ENCODE measurements at places on chromosomes 1 and 21. TPM values are rescaled to one million over a fixed set of nuclear protein-coding genes. Genes with fewer than 3 reads are reported as not detected.

DNA sequence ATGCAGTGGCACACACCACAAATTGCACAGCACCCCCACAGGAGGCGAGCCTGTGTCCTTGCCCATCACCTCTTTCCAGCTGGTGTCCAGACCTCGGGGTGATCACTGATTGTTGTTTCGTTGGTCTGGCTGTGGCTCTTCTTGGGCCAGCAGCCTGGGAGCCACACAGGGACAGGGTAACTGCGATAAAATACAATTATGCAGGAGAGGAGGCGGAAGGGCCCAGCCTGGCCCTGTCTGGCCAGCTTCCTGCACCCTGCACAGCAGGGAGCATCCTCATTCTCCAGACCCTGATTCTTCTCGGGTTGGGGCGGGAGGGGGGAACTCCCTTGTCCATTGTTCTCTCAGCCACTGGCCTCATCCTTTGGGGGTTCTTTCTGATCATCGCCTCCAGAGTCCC is 83.6 kb downstream of the ADARB1 start:
- DNase-seq, result no peak

DNA sequence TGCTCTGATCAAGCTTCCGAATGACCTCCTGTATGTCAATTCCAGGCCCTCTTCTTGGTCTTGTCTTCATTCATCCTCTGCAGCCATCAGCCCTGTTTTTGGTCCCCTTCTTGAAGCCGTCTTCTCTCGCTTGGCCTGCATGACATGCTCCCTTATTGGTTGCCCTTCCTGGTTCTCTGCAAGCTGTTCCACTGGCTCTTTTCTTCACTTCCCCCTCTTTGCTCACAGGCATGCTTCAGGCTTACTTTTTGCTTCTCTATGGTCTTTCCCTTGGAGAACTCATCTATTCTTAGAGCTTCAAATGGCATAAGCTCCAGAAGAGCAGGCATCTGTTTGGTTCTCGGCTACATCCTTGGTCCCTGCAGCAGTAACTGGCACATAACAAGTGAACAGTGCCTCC is 38.8 kb downstream of the PDPN start:
- no peak for DNase-seq

Gene PLA2G2F
- total RNA-seq, result not detected

GRCh38 chr1:11594222-11594621 is 60.0 kb downstream of the FBXO2 start:
- DNase-seq, result peak; percentile 2

GRCh38 chr21:26025536-26026512 is 144.7 kb downstream of the APP start:
- DNase-seq, result no peak

Gene ADAMTSL4
- total RNA-seq, result 0.56 TPM

DNA sequence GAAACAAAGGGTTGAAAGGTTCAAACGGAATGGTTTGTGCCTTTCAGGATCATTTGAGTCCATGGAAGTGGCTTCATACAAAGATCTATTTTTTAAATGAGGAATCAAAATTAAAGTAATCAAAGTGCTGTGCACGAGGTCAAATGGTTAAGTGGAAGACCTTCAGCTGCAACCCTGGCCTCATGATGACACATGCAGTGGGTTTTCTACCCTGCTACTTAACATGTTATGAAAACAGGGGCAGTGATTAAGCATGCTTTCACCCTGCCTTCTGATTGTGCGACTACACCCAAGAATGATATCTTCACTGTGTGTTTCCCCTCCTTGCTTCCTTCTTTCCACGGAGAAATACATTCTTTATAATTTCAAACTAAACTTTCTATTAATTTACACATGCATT is 604.2 kb downstream of the LRRIQ3 start:
- DNase-seq, result no peak

Gene ENAH
- total RNA-seq, result 86.9 TPM

Gene GPR153
- 1.8 TPM for total RNA-seq

DNA sequence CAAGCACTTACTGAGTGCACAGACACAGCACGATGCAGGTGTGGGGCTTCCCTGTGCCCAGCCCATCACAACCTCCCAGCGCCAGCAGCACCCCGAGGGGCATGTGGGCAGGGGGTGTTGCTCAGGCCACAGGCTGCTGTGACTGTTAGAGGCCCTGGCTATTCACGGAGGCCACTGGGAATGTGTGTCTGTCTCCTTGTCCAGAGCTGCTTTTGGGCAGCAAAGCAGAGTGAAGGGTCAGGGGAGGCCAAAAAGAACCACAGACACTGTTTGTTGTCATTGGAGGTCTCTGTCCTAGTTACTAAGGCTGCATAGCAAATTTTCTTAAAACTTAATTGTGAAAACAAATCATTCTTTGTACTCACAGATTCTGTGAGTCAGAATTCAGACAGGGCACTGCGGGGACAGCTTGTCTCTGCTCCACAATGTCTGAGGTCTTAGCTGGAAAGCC is 49.6 kb downstream of the TNFRSF8 start:
- DNase-seq, result peak; percentile 51

DNA sequence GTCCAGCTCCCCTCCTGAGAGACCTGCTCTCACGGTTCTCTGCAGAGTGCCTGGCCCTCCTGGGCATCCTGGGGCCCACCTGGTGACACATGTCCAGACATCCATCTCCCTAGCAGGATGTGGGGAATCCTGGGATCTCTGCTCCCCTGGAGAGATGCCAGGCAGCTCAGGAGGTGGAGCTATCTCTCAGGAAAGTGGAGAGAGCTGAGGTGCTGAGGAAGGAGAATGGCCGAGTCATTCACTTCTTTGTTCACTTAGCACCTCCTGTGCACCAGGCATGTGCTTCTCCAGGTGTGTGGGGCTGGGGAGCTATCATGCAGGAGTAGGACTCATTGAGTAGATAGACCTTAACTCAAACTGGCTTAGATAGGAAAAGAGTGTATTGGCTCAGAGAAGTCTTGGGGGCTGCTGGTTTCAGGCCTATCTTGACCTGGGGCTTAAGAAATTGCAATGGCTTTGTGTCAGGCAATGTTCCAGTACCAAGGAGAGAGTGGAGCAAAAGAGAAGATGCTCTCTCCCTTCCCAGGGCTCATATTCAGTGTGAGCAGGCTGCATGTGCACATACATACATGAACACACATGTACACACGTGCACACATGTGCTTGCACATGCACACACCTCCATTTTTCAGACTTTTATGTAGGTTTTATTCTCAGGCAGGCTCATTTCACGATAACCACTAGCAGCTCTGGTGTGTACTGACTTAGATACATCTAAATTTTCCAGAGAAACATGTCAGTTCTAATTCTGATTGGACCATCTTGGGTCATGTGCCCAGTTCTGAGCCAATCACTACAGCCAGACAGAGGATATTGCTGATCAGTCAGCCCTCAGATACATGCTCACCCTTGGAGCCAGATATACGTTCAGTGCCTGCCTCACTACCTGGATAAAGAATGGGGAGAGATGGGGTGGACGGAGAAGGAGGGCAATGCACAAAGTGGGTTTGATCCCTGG is 437.6 kb downstream of the PTPRU start:
- no peak for DNase-seq

DNA sequence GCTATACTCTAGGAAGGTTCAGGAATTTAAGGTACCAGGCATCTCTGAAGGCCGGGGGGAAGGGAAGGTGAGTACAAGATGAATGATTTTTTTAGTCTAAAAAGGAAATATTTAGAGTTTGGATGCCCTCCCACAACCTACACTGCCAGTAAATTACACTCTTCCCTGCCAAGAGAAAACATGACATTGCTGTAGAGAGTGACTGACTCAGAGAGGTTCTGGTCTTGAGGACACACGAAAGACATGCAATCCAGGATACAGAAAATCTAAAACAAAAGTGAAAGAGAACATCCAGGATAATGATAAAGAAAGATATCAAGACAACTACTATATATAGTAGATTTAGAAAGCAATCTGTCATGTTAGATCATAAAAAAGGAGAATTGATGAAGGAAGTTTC is 200.5 kb downstream of the TYW3 start:
- no peak for DNase-seq

- no peak for DNase-seq
These were observed 95.0 kb downstream of the SLC30A10 start for GRCh38 chr1:219833214-219833815.

DNA sequence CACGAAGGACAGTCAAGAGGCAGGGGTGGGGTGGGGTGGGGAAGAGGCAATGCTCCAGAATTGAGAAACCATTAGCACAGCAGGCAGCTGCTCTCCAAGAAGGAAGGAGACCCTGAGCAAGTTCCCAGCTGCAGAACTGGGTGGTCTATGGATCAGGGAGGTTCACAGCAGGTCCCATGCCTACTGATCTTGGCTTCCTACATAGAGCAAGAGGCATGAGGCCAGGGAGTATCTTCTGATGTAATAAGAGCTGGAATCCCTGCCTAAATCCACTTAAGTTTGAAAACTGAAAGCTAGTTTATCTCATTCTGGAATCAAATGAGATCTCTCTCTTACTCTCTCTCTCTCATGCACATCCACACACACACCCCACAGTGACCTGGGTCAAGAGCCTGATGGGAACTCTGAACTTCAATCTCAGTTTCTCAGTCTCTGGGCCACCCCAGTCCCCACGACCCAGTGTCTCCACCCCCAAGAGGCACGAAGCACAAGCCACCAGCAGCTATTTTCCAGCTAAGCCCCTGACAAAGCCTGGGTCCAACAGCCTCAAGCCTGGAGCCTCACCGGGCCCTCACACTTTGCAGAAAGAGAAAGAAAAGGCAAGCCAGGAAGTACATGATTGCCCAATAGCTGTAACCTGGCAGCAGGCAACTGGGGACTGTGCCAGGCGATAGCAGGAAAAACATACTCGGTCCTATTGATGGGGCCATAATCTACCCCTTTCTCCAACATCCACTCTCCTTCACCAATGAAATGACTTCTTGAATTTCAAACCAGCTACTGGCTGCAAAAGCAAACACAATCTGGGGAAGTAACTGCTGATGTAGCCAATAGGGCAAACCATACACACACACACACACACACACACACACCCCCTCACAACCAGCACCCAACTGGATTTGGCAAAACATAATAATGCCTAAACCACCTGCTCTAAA is 2.2 kb downstream of the NUAK2 start:
- peak; percentile 78 for DNase-seq

- DNase-seq, result no peak
These were observed 11.8 kb upstream of the NTMT2 start for GRCh38 chr1:170133766-170134495.

DNA sequence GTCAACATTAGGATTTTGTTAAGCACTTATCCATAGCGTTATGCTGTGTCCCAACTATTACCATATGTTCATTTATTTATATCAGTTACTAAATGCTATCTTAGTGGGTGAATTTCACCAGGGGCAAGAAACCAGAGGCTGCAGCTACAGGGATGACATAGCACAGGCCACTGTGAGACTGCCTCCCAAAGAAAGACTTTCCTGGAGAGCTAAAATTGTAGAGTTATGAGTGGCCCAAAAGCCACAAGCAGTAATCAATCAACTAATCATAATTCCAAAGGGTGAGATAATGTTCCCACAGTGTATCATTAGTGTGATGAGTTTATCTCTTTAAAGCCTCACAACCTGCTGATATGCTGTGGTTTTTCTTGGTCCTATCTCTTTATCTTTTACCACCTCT is 3.8 kb upstream of the TGFB2 start:
- no peak for DNase-seq

- no peak for DNase-seq
These were observed 13.8 kb downstream of the RGS4 start for GRCh38 chr1:163082971-163083370.

DNA sequence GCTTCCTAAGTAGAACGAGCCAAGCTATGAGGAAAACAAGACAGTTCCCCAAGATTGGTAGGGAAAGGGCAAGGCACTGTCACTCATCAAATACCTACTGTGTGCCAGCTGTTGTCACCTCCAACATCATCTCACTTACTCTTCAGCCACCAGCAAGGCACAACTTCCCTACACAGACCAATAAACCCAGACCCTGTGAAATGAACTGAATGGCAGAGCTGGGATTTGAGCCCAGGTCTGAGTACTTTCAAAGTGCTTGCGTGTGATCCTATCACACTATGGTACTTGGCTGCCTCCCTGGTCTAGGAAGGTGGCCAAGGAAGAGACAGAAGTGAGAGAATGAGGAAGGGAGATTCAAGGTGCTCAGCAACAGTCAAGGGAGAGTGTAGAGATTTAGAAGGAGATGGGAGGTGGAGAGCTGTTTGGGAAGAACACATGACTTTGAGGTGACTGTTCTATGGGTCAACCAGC is 16.7 kb upstream of the TRIM63 start:
- peak; percentile 21 for DNase-seq

- DNase-seq, result no peak
These were observed 47.9 kb upstream of the TSPAN2 start for GRCh38 chr1:115137191-115137590.

- no peak for DNase-seq
These were observed 83.7 kb downstream of the CASZ1 start for GRCh38 chr1:10712568-10713362.

Gene TRIM67
- total RNA-seq, result not detected

Gene BRWD1
- 28.7 TPM for total RNA-seq

Gene TMPRSS15
- total RNA-seq, result not detected

DNA sequence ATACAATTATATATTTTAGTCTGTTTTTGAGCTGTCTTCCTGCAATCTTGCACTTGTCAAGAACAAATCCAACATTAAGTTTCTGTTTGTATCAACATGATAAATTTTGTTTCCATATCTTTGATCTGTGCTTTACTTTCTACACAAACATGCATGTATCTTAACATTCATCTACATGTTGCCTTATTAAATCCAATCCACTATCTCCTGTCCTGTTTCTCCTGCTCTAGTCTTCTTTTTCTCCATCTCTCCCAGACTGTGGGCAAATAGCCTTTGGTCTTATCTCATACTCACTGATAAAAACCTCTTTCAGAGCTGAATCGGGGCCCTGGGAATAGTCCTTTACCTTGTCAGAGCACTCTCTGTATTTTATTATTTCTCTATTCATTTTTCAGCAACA is 101.3 kb downstream of the PLPPR4 start:
- no peak for DNase-seq

DNA sequence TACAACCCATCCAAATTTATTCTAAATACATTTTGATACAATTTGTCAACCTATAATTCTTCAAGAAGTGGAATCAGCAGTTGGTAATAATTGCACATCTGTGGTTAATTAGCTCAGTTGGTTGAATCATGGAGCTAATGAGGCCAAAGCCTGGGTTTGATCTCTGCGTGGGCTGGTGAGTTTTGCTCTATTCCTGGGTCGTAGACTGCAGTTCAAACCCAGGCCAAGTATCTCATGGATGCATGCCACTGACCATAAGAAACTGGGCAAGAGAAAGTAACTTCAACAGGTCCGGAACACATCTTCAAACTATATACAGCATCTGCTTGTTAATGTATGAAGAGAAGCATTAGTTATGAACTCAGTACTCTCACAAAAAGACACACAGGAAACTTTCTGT is 779.7 kb downstream of the USP25 start:
- peak; percentile 16 for DNase-seq

Data from IMR-90 (cell line).